ENCODE measurements at places on chromosomes 2 and 18. TPM values are rescaled to one million over a fixed set of nuclear protein-coding genes. Genes with fewer than 3 reads are reported as not detected.

DNA sequence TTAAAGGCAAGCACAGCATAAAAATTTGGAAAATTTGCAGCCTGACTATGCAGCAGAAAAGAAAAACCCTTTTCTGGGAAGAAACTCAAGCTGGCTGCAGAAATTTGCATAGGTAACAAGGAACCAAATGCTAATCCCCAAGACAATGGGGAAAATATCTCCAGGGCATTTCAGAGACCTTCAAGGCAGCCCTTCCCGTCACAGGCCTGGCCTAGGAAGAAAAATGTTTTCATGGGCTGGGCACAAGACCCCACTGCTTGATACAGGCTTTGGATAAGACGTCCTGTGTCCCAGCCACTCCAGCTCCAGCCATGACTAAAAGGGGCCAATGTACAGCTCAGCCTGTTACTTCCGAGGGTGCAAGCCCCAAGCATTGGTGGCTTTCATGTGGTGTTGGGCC lies 717.6 kb downstream of the TDRD15 start:
- no peak overlapping the region for H3K27ac ChIP-seq
- no peaks in the 10 kb centered on the region for H3K27me3 ChIP-seq
- no peak overlapping the region for H3K4me3 ChIP-seq
- no peak for DNase-seq
- no peaks in the 10 kb centered on the region for H3K36me3 ChIP-seq

- H3K27ac ChIP-seq, result peak overlapping the region; percentile 48
- no peaks in the 10 kb centered on the region for H3K27me3 ChIP-seq
- peak; percentile 20 for DNase-seq
- no peak overlapping the region for H3K4me3 ChIP-seq
- H3K4me1 ChIP-seq, result peaks cover 19% of the 10 kb centered on the region
- H3K36me3 ChIP-seq, result no peaks in the 10 kb centered on the region
Observed at GRCh38 chr2:160920791-160921303, 239.4 kb upstream of the TANK start.

DNA sequence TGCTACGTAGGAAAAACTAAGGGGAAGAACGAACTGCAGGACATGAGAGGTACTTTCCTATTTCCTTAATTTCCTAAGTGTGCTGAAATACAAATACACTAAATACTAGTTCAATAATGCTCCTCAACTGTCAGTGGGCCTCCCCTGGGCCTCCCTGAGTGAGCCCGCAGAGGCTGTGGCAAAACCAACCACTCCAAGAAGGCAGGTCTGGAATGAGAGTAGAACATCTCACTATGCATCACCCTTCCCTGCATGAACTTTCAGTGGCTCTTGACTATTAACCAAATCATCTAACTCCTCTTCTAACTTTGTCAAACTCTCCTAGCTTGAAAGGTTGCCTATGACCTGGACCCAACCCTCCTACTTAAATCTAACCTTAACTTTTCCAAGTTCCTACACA lies 84.6 kb downstream of the THADA start:
- no peaks in the 10 kb centered on the region for H3K27me3 ChIP-seq
- no peak overlapping the region for H3K4me3 ChIP-seq
- H3K4me1 ChIP-seq, result peaks cover 29% of the 10 kb centered on the region
- no peak overlapping the region for H3K27ac ChIP-seq
- H3K36me3 ChIP-seq, result no peaks in the 10 kb centered on the region

GRCh38 chr2:31331156-31331555 lies 83.4 kb downstream of the XDH start:
- peaks cover 20% of the 10 kb centered on the region for H3K4me1 ChIP-seq
- no peak overlapping the region for H3K27ac ChIP-seq
- no peak overlapping the region for H3K4me3 ChIP-seq
- H3K36me3 ChIP-seq, result no peaks in the 10 kb centered on the region
- no peak for DNase-seq

DNA sequence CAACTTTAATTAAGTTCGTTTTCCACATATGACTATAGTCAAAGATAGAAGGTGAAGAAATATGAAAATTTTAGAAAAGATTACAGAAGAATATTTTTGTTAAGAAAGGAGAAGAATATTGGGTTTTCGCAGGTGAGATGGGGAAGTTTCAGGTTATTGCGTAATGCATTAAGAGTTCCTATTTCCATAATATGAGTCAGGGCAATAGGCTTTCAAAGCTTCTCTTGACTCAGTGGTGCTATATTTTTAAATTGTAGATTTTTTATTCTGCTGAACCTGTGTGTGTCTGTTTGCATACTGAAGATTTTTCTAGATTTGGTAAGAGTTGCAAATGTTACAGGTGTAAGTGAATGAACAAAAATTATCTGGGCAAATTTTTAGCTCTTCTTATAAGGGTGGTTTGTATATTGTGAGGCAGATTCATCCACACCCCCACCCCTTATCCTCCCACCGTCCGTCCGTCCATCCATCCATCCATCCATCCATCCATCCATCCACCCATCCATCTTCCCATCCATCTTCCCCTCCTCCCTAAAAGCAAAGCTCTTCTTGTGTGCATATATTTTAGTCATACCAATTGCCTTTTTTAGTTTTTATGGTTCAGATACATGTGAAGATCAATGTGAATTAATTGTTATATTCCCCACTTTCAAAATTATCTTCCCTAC lies 69.6 kb downstream of the MYO1B start:
- DNase-seq, result no peak
- H3K4me3 ChIP-seq, result no peak overlapping the region
- no peak overlapping the region for H3K27ac ChIP-seq
- peaks cover 10% of the 10 kb centered on the region for H3K4me1 ChIP-seq
- no peaks in the 10 kb centered on the region for H3K27me3 ChIP-seq

DNA sequence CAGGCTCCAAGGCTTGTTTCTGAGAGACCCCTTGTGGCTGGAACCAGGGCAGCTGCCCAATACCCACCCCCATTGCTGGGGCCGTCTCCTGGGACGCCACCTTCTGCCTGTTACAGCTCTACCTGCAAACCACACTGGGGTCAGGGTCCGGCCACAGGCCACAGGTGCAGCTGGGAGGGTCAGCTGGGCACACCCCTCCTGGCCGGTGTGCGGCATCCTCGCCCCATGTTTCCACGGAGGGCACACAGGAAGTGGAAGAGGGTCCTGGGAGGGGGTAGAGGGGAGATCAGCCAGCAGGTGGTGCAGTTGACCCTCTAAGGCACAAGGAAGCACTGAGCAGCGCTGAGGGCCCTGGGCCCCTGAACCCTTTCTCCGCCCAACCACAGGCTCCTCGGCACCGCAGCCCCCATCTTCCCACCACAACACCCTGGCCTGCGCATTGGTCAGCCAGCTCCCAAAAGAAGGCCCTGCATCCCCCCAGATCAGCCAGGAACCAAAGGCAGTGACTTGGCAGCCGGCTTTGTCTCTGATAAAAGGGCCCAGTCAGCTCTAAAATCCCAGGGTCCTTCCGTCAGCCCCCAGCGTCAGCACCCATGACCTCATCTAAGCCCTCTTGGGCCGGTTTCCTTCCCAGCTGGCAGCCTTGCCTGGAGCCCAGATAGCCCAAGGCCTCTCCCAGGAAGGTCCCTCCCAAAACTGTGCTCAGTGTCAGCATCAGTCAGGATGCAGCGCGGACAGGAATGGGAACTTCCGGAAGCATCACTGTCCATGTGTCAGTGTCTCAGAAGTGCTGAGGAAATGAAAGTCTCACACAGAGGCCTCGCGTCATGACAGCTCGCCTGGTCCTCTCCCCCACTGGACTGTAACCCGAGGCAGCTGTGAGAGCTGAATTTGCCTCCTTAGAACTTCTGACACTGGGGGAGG lies 1.7 kb downstream of the ERFE start:
- no peak overlapping the region for H3K27ac ChIP-seq
- H3K4me1 ChIP-seq, result peaks cover 6% of the 10 kb centered on the region
- H3K4me3 ChIP-seq, result no peak overlapping the region

- no peaks in the 10 kb centered on the region for H3K27me3 ChIP-seq
- no peaks in the 10 kb centered on the region for H3K36me3 ChIP-seq
- DNase-seq, result no peak
- H3K4me3 ChIP-seq, result no peak overlapping the region
Observed at GRCh38 chr2:188146888-188147287, 144.8 kb upstream of the GULP1 start.

GRCh38 chr2:1455466-1455865 lies 42.2 kb downstream of the TPO start:
- no peaks in the 10 kb centered on the region for H3K4me1 ChIP-seq
- H3K4me3 ChIP-seq, result no peak overlapping the region
- no peak overlapping the region for H3K27ac ChIP-seq

DNA sequence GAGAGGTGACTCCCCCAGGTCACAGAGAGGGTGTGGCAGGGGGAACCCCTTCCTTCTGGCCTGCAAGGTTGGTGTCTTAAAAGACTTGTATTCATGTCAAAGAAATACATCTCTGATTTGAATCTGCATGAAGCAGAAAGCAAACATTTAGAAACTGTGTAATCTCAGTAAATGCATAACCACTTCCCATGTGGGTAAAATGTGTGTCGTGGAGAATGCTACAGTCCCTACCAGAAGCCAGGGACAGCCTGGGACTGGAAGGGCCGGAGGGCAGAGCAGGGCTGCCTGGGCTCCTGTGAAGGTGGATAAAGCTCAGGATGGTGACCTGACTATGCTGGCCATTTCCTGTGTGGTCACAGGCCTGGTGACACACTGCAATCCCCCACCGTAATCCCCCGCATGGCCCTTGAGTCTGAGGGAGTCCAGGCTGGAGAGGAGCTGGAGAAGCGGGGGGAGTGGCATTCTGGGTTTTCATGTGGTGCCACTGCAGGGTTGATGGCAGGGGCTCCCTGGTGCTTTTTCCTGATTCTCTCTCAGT lies 102.2 kb downstream of the LRRC30 start:
- H3K4me3 ChIP-seq, result no peak overlapping the region
- no peak overlapping the region for H3K27ac ChIP-seq
- no peaks in the 10 kb centered on the region for H3K4me1 ChIP-seq
- H3K27me3 ChIP-seq, result no peaks in the 10 kb centered on the region

GRCh38 chr2:129709001-129709955 lies 270.2 kb upstream of the RAB6C start:
- H3K27me3 ChIP-seq, result no peaks in the 10 kb centered on the region
- H3K4me3 ChIP-seq, result no peak overlapping the region
- DNase-seq, result no peak
- H3K4me1 ChIP-seq, result no peaks in the 10 kb centered on the region

DNA sequence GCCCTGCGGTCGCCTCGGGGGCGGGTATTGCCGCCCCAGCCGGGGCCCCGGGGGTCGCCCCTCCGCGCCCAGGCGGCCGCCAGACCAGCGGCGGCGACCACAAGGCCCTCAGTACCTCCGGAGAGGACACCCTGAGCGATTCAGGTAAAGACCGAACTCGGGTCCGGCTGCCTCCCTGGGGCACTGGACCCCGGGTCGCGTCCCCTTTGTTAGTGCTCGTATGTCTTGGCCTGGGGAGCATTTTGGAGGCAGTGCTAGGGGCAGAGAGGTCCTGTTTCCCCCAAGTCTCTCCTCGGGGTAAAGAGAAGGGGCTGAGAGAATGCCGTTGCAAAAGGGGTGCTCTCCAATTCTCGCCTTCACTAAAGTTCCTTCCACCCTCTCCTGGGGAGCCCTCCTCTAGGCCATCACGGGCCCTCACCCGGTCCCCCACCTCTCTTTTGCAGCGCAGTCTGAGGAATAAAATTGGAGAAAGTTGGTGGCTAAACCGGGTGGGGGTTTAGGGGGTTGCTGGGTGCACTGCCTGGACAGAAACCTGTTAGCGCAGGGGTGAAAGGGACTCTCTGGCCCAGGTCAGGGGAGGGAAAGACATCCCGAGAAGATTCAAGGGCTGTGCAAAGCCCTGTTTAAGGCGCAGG lies 2.5 kb downstream of the MYCN start:
- H3K4me3 ChIP-seq, result peak overlapping the region; percentile 64
- no peak overlapping the region for H3K27ac ChIP-seq
- no peaks in the 10 kb centered on the region for H3K27me3 ChIP-seq
- H3K4me1 ChIP-seq, result peaks cover 36% of the 10 kb centered on the region
- H3K36me3 ChIP-seq, result peaks cover 8% of the 10 kb centered on the region

- H3K36me3 ChIP-seq, result no peaks in the 10 kb centered on the region
- H3K4me3 ChIP-seq, result no peak overlapping the region
- no peak overlapping the region for H3K27ac ChIP-seq
Observed at GRCh38 chr2:162182395-162182794, 30.3 kb upstream of the GCG start.

DNA sequence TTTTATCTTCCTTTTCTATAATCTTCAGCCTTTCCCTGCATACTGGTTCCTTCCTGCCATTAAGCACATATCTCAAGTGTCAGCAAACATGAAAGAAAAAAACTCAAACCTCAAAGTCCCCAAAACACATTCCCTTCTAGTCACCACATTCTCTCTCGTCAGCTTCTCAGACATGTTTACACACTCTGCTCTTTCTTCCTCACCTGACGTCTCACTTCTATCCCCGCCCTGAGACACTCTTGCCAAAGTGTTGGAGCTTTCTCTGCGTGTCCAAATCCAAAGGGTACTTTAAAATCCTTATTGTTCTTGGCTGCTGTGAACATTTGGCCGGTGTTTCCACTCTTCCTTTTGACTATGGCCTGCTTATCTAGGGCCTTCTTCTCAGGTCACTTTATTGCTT lies 47.9 kb downstream of the SOX11 start:
- peaks cover 5% of the 10 kb centered on the region for H3K27me3 ChIP-seq
- no peak overlapping the region for H3K4me3 ChIP-seq
- no peaks in the 10 kb centered on the region for H3K36me3 ChIP-seq
- H3K27ac ChIP-seq, result no peak overlapping the region
- DNase-seq, result no peak

GRCh38 chr2:170711196-170711773 lies 3.9 kb upstream of the SP5 start:
- no peak overlapping the region for H3K4me3 ChIP-seq
- peaks cover 79% of the 10 kb centered on the region for H3K27me3 ChIP-seq
- no peaks in the 10 kb centered on the region for H3K36me3 ChIP-seq
- DNase-seq, result no peak
- H3K4me1 ChIP-seq, result peaks cover 12% of the 10 kb centered on the region

DNA sequence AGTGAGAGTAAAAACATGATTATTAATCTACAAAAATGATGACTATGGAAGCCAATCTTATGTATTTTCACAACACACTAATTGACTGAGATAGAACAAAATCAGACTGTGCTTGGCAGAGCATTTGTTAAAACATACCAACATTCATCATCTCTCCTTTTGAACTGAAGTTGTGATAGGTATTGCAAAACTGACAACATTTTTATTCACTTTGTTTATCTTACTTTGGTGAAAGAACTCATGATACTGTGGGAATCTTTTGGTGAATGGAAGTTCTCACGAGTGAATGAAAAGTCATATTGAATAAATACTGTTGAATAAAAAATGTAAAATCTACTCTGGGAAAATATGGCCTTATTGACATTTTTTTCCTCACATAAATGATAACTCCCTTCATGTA lies 1430.2 kb upstream of the PIK3C3 start:
- no peak overlapping the region for H3K27ac ChIP-seq
- H3K27me3 ChIP-seq, result no peaks in the 10 kb centered on the region
- H3K4me3 ChIP-seq, result no peak overlapping the region
- H3K36me3 ChIP-seq, result no peaks in the 10 kb centered on the region

Gene PRSS56
- not detected for total RNA-seq

Gene PLB1
- 1.6 TPM for total RNA-seq

Gene PPP1R7
- total RNA-seq, result 71.7 TPM

Gene SLC20A1
- 11.9 TPM for total RNA-seq

Gene RIT2
- not detected for total RNA-seq

Gene PRKCE
- total RNA-seq, result 17.9 TPM

Gene MCFD2
- total RNA-seq, result 86.3 TPM

Gene SPR
- 39.2 TPM for total RNA-seq

Gene ATP6V1B1
- 0.74 TPM for total RNA-seq

Gene KCNJ13
- total RNA-seq, result not detected

Gene GMPPA
- total RNA-seq, result 24.0 TPM

Gene EVA1A
- 0.57 TPM for total RNA-seq
